ENCODE measurements at places on chromosomes 7 and 10.

DNA sequence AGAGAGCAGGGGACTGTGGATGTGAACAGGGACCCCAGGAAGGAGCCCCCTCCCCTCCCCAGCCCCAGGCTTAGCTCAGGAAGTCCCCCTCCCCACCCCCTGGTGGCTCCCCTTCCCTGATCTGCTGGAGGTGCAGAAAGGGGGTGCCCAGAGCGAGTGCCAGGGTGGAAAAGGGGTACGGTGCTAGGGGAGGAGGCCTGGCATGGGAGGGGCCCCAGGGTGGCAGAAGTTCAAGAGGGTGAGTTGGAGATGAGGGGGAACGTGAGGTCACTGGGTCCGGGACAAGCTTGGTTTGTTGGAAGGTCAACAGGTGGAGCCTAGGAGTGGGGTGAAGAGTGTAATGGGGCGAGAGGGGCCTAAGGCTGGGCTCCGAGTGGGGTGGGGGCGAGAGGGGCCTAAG lies 21.5 kb upstream of the TBL2 start:
- DNase-seq, result no peak

DNA sequence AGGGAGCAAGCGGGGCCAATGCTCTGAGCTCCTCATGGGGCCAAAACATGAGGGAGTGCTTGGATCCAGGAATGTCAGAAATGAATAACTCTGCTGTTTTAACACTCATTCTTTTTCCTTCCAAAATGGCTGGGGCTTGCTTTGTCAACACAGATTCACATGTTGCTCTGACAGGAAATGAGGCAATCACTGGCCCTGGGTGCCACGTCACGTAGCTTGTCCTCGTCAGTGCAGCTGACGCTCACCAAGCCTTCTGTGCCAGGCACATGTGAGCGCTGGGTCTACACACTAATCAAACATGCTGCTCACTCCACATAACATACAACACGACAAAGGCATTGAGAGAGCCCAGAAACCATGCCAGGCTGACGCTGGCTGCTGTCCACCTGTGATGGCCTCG lies 198.9 kb downstream of the WDR37 start:
- no peak for DNase-seq

GRCh38 chr10:52644373-52645186 lies 128.0 kb downstream of the MBL2 start:
- DNase-seq, result peak; percentile 39

DNA sequence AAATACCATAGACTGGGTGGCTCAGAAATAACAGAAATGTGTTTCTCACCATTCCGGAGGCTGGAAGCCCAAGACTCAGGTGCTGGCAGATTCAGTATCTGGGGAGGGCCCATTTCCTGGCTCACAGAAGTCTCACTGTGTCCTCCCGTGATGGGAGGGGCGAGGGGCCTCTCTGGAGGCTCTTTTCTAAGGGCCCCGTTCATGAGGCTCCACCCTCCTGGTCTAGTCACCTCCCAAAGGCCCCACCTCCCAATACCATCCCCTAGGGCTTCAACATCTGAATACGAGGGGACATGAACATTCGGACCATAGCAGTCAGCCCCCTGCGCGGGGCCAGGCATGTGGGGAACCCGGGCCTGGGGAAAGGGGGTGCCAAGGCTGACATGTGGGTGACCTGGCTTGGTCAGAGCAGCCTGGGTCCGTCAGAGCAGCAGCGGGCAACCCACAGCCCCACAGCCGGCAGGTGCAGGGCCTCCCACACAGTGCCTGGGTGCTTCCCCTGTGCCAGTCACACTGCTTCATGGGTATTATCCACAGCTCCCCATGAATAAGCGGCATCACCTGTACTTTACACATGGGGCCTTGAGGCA lies 13.3 kb upstream of the CNPY1 start:
- DNase-seq, result no peak

DNA sequence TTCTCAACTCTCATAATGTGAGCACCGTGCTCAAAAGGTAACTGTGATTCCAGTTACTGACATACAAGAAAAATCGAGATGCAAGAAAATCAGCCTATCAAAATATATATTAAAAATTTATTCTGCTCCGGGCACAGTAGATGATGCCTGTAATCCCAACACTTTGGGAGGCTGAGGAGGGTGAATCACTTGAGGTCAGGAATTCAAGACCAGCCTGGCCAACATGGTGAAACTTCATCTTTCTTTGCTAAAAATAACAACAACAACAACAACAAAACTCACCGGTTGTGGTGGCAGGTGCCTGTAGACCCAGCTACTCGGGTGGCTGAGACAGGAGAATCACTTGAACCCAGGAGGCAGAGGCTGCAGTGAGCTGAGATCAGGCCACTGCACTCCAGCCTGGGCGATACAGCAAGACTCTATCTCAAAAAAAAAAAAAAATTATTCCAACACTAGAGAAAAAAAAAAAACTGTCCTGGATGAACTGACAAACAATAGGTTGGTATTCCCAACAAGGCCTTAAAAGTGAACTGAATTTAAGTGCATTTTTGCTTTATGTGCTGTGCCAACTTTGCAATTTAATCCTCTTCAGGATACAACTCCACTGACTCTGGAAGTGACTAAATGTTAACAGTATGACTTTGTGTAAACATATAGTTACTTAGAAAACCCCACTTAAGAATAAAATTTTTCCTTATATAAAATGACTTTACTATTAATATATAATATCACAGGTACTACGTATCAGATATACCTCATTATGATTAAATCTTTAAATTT lies 51.1 kb downstream of the JMJD1C start:
- no peak for DNase-seq

DNA sequence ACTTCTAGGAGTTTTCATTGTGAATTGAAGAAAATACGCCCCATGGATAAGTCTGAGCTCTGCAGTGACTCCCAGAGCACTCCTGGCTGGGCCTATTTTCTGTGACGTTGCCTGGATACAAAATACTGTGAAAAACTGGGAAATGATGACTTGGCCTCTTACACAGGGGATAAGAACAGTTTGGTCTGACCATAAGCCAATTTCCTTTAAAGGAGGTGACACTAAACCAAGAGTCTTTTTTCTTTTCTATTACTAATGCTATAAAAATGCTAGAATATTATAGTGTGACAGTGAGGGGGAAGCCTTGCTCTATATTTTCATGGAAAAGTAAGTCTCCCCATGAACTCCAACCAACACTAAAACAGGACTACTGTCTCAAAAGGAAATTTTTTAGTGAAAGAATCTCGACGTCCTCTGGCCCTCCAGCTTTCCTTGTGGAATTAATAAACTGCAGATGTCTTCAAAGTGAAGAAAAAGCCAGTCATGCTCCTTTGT lies 45.5 kb downstream of the MYOF start:
- peak; percentile 98 for DNase-seq

DNA sequence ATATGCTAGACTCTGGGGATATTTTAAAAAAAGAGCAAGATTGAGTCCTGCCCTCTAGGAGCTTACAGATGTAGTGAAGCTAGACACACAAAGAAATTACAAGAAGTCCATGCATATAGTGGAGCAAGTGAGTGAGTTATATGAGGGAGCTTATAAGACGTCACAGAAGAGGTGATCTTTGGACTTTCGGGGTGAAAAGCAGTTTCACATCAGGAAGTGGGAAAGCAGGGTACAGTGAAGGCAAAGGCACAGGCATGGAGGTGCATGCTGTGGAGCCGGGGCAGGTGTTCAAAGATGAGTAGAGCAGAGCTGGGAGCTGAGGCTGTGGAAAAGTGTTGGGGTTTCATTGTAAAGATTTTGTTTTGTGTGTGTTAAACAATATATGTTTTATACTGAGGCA lies 38.5 kb upstream of the EXOC6 start:
- no peak for DNase-seq

GRCh38 chr10:47456079-47456785 lies 27.7 kb downstream of the ANXA8 start:
- no peak for DNase-seq

DNA sequence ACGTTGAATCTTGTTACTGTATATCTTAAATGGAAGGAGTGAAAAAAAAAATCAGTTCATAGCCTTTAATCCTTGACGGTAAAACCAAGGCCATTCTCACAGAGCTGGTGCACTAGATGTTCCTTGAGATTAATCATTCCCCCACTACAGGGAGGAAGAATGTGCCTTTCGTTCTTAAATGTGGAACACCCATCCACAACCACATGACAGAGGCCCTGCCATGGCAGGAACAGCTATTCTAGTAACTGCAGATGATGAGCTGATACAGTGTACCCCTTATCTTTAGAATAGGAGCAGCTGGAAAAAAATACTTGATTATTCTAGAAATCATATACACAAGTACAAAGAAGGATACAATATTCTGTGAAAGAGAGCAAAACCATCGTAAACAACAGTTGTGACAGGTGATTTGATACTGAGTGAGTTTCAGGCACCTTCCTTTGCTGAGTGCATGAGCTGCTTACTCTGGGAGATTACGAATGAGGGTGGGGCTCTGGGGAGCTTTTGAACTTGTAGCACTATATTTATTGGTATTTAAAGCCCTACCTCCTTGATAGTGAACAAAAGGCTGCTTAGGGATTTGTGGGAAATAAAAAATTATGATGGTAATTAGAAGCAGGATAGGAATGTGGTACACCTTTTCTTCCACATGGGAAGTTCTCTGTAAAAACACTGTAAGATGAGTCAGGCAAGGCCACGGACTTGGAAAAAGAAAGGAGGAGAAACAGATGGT lies 244.4 kb upstream of the SLC26A5 start:
- no peak for DNase-seq

DNA sequence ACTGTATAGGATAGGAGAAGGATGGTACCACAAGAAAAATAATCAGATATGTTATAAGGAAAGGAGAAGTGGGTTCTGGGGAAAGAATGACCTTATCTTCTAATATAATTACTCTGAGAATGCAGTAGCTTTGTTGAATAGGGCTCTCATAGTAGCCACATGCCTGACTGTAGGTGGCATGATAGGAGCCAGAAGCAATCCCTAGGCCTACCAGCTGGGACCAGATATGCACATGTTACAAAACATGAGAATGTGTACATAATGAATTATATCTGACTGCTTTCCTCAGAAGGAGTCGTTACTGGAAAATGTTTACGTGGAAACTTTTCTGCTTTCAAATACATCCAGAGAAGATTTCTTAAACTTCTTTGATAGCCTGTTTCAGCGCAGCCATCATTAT lies 53.2 kb upstream of the FAM3C start:
- peak; percentile 86 for DNase-seq

GRCh38 chr7:28280516-28280915 lies 99.9 kb upstream of the JAZF1 start:
- peak; percentile 41 for DNase-seq

- peak; percentile 83 for DNase-seq
These were observed 165.6 kb downstream of the TPK1 start for GRCh38 chr7:144670218-144670617.

DNA sequence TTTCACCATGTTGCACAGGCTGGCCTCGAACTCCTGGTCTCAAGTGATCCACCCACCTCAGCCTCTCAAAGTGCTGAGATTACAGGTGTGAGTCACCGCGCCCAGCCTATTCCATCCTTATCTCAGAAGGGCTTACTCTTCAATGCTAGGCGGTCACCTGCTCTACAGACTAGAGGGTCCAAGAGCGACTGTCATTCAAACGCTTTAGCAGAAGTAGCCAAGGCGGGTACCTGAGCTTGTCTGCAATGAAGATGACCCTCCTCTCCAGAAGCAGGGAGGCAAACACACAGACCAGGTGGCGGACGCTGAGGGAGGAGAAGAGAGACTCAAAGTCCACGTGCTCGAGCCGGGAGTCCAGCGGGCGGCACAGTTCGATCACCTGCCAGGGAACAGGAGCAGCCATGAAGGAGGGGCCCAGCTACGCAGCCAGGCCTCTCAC lies 65.1 kb upstream of the MKRN1 start:
- no peak for DNase-seq

DNA sequence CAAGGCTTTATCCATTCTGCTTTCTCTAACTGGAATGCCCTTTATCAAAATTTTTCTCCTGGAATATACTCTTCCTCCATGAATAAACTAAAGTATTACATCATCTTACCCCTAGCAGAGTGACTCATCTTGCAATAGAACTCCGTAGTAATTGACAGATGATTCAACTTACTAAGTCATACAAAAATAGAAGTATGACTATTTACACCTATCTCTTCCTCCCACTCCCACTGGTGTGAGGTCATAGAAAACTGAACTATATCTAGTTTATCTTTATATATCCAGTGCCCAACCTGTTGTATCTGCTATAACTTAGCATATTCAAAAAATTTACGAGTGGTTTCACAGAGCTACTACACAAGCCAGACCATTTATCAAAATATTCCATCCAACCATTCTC lies 26.1 kb downstream of the ABCB1 start:
- DNase-seq, result no peak

GRCh38 chr7:135147899-135148721 lies at the start of gene TMEM140:
TMEM140 (plus strand) TSS chr7:135148072; CDS start chr7:135164442, 16,370 bp downstream.
- DNase-seq, result peak; percentile 46

DNA sequence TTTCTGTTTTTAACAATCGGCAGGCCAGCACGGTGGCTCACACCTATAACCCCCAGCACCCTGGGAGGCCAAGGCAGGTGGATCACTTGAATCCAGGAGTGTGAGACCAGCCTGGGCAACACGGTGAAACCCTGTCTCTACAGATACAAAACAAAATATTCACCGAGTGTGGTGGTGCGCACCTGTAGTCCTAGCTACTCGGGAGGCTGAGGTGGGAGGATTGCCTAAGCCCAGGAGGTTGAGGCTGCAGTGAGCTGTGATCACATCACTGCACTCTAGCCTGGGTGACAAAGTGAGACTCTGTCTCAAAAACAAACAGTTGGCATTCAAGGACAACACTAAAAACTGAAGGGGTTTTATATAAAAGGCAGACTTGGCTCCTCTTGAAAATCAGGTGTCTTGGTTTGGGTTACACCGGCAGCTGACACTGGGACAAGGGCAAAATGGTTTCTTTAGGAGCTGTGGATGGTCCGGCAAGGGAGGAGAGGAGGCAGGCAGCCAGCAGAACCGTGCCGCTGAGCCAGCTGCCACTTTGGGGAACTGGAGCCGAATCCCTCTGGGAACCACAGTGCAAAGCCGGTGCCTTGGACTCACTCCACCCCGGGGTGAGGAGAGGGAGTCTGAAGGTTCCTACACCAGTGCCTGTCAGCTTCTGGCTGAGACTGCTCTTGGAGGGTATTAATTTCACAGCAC lies 52.6 kb downstream of the CHST3 start:
- DNase-seq, result no peak

- no peak for DNase-seq
These were observed 9.3 kb upstream of the HUS1 start for GRCh38 chr7:47988496-47989386.

DNA sequence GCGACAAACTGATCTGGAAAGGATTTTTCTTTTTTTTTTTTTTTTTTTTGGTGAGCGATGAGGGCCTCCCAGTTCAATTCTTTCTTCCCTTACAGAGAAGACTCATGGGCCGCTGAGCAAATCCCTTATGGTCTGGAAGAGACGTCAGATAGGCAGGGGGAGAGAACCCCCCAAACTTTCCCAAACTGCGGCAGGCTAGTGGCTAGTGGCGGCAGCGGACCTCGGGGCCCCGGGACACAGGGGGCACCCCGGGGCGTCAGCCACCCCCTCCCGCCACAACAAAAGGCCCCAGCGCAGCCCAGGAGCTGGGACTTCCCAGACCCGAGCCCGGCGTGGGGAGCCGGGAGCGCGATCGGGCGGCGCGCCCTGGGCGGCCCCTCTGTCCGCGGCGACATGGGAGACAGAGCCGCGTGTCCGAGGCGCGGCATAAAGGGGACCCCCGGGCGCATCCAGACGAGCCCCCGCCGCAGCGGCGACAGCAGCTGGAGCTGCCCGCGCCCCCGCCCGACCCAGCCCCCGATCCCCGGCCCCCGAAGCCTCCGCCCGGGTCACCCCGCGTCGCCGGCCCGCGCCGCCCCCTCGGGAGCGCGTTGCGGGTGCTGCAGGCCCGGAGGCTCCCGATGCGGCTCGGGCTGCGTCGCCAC lies 755 bp downstream of the FAM171A1 start:
- peak; percentile 32 for DNase-seq

Data from umbilical cord (tissue), 2 donors.